Stimulated activated CD4-positive, alpha-beta T cell treated with anti-CD3 and anti-CD28 coated beads, TNF-alpha, amount 100 ng/mL, for 1 hour (primary cell): ENCODE measurements at places on chromosomes 11 and 22.

DNA sequence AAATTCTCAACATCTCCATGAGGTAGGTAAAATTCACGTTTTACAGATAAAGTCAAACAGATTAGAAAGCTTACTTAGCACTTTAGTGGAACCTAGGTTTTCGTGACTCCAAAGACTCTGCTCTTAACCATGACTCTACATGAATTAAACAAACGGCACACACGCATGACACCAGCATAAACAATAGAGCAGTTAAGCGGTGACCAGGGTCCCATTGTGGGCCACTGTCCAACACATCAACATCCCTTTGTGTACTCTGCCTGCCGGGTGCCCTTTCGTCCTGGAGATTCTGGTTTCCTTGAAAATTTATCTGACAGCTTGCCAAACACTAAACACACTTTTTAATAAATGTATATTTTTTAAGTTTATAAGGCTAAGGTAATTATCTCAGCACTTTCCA is 941.7 kb downstream of the OPCML start:
- no peak for DNase-seq

DNA sequence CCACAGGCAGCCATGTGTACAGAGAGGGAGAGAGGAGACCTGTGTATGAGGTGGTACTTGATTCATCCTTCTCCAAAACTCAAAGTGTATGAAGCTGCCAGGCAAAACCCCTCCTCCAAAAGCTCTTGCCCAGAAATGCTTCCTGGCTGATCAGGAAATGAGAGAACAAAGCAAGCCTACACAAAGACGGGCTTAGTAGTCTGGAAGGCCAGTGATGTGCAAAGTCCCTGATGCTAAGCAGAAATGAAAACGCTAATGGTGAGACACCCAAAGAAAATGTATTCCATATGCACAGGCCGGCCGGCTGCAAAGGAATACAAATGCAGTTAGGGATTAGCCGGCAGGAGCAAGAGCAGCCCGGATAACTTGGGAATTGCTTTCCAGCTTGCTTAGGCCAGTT is 234.9 kb upstream of the CADM1 start:
- DNase-seq = no peak

GRCh38 chr11:58958500-58958899 is 19.2 kb downstream of the GLYATL1 start:
- DNase-seq = no peak

DNA sequence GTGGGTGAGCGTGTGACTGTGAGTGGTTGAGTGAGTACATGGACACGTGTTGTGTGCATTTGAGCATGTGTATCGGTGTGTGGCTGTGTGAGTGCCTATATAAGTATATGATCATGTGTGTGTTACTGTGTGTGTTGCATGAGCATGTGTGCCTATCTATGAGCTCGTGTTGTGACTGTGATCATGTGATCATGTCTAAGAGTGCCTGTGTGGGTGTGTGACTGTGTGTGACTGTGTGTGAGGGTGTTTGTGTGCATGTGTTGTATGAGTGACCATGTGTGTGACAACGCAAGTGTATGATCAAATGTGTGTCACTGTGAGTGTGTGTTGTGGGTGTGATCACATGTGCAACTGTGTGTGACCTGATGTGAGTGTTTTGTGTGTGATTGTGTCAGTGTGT is 88.8 kb downstream of the UBASH3B start:
- no peak for DNase-seq
